ENCODE measurements at places on chromosomes 6 and 20.

DNA sequence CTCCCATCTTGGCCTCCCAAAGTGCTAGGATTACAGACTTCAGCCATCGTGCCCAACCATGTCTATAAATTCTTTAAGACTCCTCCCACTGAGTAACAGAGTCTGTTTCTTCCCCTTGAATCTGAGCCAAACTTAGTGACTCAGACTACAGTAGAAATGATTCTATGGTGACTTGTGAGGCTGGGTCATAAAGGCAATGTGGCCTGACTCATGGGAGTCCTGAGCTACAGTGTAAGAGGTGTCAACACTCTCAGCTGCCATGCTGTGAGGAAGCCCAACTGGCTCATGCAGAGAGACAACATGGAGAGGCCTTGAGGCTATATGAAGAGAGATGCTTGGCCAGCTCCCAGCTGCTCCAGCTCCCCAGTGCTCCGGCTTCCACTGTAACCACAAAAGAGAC lies 5.2 kb upstream of the NRSN2 start:
- no peak for DNase-seq

DNA sequence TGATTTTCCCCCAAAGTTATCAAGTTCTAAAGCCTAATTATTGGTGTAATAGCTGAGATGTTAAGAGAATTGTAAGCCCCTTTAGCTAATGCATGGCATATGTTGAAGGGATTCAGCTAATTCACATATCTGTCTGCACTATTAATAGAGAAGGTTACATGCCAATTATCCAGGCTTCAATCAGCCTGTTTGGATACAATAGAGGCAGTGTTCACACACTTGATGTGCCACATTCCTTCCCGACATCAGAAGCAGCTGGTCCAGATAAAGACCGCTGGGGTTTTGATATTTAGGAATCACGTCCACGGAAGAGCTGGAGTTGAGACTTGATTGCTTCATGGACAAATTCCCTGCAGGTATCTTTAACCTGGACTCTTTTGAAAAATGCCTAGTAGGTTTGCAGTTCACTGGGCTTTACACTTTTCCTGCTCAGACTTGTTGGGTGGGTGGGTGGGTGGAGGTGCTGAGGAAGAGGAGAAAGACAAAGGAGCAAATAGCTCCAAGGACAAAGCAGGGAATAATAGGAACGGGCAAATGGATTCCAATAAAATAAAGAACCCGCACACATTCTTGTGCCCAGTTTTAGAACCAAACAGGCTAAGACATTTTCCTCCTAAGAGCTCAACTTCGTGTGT lies 142.6 kb upstream of the ZNF217 start:
- no peak for DNase-seq

DNA sequence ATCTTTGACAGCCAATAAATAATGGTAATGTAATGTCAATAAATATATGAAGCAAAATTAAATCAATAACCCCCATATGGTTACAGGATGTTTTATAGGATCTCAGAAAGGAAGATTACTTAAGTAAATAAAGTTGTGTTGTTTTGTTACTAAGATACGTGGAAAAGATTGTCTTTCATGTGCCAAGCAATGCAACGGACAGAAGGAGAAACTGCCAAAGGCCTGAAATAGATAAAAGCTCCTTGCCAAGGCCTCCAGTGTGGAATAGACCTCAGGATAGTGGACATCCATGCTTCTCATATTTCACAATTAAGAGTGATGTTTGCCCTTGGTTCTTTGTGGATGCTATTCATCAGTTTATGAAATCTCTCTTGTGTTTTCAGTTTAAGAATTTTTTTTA lies 16.4 kb upstream of the FNDC1 start:
- DNase-seq: no peak

GRCh38 chr6:109261811-109262210 lies 120.5 kb downstream of the CD164 start:
- DNase-seq: no peak

GRCh38 chr6:65799389-65799788 lies 92.4 kb upstream of the EYS start:
- DNase-seq: peak; percentile 21

- peak; percentile 54 for DNase-seq
Measured at GRCh38 chr20:33790566-33790965, 20.6 kb upstream of the CHMP4B start.

GRCh38 chr6:168190646-168191443 lies 111.8 kb upstream of the FRMD1 start:
- no peak for DNase-seq

DNA sequence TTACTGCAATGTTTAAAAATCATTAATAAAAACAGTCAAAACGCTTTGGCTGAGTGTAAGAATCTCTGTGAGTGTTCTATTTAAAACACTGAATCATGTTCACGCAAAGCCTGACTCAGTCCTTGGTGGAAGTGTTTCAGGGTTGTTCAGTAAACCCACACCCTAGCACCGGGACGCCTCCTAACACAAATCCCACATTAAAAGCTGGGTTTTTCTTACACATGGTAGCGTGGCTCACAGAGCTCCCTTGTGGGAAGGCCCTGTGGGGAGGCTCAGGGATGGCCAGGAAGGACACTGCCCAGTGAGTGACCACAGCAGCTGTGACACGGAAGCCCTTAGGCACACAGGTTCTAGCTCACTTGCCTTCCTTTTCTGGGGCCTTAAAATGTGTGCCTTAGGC lies 80.2 kb downstream of the GMPR start:
- DNase-seq: no peak

- no peak for DNase-seq
Measured at GRCh38 chr20:54335299-54335698, 127.4 kb downstream of the PFDN4 start.

DNA sequence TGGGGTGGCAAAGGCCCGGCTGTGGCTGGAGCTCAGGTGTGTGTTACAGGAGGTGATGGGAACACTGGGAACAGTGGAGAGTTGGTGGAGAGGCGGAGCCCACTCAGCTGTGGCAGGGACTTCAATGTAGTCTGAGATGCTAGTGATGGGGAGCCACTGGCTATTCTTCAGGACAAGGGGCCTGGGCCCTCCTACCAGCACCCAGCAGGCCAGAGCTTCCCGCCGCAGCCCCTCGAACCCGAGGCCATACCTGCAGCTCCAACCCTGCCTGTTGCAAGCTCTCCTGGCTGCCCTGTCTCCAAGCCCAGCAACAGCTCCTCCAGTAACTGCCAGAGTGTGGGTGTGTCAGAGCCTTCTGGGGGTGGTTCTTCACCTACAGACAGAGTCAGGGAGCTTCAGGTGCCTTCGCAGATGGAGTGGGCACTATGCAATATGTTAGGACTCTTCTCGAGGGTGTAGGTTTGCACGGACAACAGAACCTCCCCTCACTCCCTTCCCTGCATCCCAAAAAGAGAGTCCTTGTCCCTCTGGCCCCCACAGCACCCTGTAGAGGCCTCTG lies 146.2 kb upstream of the MLN start:
- DNase-seq: no peak

DNA sequence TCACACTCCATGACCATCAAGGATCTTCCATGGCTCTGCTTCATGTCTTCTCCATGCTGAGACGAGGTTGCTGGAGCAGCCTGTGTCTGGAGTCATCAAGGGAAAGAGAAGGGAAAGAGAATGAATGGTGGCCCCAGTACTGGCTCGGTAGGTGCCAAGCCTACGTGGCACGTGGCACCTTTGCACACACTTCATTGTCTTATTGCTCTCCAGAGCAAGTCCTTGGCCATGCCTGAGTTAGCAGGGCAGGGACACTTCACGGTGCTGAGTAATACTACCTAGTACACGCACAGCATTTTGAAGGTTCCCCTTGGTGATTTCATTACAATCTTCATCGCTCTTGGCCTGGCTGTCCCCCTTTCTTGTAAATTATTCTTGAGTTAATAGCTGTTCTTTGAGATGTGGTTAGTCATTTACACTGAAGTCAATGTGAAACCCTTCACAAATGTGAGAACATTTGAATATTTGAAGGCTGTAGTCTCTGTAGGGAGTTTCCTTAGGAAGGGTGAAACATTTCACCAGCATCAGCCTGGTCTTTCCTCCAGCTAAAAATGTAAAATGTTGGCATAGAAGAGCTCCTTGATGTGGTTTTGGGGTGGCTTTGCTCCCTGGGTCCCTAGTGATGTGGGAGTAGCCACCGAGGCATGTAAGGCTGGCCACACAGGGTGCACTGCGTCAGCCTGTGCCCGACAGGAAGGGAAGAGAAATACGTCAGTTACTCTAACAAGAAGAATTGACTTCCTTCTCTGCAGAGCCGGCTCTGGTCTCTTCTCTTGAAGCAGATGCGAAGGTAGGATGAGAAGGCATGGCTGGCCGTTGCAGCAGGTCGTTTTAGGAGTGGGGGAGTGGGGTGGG lies at the start of gene SYTL3:
TSS of gene SYTL3 (plus strand) at position 766 of the 855 bp plus-strand sequence. CDS start 13,215 bp downstream, outside the sequence.
- DNase-seq: no peak

GRCh38 chr6:84685983-84686584 lies 78.3 kb downstream of the TBX18 start:
- no peak for DNase-seq

DNA sequence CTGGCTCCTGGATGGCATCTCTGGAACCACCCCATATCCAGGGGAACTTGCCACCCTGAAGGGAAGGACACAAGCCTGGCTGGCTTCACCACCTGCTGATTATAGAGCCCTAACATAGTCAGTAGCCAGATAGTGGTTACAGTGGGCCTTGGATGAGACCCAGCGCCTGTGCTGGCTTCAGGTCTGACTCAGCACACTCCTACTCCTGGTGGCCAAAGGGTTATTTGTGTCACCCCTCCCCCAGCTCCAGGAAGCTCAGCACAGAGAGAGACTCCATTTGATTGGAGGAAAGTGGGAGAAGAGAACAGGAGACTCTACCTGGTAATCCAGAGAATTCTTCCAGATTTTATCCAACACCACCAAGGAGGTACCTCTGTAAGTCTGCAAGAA lies 12.8 kb downstream of the SNX14 start:
- DNase-seq: no peak

DNA sequence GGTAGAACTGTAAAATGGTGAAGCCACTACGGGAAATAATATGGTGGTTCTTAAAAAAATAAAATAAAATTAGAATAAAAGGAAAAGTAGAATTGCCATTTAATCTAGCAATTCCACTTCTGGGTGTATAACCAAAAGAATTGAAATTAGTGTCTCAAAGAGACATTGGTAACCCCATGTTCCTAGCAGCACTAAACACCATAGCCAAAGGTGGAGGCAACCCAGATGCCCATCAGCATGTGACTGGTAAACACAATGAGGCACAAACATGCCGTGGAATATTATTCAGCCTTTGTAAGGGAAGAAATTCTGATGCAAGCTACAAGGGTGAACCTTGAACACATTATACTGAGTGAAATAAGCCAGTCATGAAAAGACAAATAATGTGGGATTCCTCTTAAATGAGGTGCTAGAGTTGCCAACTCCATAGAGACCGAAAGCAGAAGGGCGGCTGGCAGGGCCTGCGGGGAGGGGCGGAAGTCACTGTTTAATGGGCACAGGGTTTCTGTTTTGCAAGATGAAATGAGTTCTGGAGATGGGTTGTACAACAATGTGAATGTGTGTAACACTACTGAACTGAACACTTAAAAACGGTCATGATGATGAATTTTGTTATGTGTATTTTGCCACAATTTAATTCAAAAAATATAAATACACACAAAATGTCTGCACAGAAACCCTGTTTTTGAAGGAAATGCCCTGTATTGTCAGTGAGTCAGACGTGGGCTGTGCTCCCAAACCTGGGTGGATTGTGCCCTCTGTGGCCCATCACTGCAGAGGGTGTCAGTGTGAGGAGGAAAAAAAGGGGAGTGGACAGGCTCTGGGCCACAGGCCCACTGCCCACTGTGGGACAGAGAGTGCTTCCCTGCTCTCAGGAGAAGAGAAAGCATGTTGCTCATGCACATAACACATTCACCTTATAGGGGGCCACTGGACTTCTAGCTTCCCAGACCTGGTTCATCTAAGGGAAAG lies 49.6 kb upstream of the CD93 start:
- no peak for DNase-seq

DNA sequence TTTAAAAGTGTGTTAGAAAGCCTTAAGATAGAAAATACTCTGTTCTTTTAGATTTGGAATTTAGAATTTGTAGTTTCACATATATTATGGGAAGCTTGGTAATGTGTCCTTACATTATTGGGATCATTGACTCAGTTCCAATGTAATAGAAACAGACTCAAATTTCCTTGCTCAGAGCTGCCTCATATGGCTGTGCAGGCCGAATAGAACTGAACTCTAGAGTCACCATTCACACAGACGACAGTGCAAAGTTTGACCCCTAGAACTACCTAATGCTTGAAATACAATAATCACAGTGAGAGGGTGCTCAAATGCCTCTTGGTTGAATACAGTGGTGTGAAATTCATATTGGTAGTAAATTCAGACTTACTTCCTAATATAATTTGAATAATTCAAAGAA lies 482.7 kb upstream of the CITED2 start:
- no peak for DNase-seq

- peak; percentile 11 for DNase-seq
Measured at GRCh38 chr6:157019733-157020132, 242.6 kb downstream of the ARID1B start.

- no peak for DNase-seq
Measured at GRCh38 chr6:149129371-149130077, 188.0 kb upstream of the TAB2 start.

DNA sequence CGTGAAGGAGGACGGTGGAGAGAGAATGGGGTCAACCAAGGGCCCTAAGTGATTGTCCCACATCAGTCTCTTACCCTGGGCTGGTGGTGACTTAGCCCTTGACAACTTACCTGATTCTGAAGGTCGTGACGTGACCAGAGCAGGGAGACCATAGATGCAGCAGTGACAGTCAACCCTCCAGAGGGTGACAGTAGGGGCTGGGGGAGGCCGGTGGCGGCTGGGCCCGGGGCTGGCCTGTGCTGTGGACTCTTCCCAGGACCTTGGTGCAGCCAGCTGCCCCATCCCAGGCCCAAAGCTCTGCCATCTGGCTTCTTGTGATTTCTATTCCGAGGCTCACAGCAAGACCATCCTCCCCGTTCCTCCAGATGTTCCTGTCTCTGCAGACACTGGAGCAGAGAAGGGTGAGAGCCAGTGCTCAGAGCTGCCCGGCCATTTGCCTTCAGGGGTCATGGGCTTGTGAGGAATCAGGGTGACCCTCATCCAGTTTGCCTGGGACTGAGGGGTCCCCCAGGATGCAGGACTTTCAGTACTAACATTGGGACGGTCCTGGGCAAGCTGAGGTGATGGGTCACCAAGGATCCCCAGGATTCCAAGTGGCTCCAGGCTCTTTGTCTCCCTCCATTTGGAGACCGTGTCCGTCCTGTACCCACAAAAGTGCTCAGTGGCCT lies 36.0 kb downstream of the SUMO4 start:
- no peak for DNase-seq

DNA sequence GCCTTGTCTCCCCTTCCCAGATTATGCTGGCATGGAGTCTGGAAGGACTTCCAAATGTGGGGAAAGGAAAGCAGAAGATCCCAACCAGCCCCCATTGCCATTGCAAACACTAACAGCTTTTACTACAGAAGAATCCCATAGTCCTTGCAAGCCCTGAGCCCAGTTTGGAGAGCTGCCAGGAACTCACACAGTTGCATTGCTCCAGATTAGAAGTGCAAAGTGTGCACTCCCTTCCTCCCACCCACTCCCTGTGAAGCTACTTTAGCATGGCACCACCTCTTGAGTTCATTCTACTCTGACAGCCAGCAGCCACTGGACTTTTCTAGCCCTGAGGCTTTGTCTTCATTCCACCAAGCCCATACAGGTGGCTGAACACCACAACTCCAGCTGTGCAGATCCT lies 67.6 kb downstream of the SLC22A2 start:
- DNase-seq: no peak
